ENCODE measurements at places on chromosomes 7 and 10.

GRCh38 chr10:47009215-47009838, 98.1 kb downstream of the PTPN20 start:
- no peak for DNase-seq

DNA sequence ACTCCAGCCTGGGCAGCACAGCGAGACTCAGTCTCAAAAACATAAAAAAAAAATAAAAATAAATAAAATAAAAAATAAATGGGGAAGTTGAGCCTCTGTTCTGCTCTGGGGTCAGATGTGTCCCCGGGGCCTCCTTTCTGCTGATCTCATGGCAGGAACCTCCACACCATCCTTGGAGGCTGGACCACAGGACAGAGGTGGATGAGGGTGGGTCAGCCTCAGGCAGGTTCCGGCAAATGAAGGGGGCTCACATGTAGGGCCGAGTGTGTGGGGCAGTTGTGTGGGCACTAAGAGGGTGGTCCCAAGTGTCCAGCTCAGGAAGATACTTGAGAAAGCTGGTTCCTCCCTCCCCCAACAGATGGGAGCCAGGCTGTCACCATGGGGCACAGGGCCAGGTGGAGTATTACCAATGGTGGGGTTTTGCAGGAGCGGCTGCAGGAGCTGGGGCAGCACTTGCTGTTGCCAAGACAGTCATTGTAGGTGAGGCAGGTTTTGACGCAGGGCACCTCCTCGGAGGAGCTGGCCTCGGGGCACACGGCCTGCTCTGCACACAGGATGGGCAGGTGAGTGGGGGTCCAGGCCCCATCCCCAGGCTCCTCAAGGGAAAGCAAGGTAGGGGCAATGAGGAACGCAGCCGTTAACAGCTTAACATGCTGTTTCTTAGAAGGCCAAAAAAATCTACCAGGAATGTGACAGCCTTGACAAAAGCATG, 13.9 kb upstream of the TBRG4 start:
- no peak for DNase-seq

DNA sequence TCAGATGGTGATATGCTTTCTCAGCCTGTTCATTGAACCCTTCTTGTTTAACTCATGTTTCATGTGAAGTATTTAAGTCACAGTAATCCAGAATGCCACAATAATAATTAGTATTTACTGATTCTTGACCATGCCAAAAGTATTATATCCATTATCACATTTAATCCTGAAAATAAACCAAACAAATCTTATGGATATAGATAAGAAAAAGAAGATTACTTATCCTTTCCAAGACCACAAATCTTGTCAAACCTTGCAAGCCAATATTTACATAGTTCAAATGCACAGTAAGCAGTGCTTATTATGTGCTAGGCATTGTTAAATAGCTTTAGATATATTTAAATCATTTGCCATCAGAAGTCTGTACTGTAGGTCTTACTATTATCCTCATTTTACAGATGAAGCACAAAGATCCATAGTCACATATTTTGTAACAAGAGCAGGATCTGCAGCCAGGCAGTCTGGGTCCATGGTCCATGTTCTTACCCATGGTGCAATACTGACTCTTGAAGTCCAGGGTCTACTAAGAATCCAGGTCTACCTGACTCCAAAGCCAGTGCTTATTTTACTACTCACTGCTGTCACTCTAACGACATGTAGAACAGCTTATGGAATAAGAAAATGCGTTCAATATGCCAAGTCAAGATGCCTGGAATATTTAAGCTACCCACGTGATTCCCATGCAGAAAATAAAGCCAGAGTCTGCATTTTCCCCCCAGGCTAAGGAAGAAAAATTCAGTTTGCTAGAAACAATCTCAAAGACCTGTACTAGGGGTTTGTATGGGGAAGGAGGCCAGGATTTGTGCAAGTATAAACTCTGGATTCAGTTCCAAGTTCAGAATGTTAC, 984.8 kb upstream of the LRRTM3 start:
- DNase-seq: no peak

- DNase-seq: no peak
Measured at GRCh38 chr10:35607475-35608327, 2.6 kb downstream of the GJD4 start.

DNA sequence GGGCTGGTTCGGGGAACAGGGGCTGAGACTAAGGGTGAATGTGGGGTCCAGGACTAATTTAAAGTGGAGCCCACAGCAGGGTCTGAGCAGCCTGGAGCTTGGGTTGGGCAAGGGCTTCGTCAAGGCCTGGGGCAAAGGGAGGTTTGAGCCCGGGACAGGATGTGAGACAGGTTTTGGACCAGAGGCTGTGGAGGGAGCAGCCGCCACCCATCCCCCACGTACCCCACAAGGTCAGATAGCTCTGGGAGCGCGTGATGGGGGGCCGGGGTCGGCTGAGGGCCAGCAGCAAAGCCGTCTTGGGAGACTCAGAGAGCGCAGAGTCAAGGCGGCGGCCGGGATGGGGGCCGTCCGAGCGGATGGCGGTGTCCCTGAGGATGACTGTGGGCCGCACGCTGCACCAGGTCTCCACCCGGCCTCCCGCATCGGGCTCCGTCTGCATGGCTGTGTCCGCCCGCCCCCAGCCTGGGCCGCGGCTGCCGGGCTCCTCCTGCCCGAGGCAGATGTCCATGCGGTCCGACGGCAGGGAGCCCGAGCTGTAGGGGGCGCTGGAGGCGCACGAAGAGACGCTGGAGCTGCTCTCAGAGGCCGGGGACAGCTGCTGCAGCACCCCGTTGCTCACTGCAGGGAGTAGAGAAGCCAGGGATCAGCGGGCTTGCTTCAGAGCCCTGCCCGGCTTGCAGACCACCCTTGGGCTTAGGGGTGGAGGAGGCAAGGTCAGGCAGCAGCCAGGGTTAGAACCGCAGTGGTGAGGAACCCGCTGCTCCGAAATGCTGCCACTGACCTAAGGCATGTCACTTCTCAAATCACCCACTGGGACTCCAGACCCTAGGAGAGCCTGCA, 12.1 kb downstream of the PDZD7 start:
- peak; percentile 79 for DNase-seq

- DNase-seq: no peak
Measured at GRCh38 chr7:65946904-65947303, 35.1 kb downstream of the GUSB start.

GRCh38 chr7:55129541-55130394, 111.0 kb downstream of the EGFR start:
- DNase-seq: no peak

DNA sequence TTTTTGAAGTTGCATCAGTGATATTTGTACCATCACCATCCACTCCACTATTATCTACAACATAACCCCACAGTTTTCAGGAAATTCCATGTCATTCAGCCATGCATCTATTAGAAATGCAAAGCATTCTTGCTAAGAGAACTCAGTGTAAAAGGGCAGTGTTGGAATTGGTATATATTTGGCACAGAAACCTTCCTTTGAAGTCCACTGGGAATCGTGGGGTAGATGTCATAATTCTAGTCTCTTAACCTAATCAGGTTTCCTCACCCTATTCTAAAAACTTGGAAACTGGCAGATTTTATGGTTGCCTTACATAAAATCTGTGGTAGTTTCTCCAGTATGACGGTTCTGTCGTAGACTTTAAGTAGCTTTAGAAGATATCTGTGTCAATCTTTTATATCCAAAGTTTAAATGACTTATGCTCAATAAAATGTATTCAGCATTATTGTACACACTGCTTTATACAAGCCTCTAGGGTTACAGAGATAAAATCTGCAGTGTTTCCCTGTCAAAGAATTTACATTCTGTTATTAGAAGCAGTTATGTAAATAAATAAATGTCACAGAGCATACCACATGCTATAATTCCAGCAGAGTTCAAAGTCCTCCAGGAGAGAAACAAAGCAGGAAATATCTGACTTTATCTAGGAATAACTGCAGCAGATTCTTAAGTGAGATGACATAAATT, 704.4 kb upstream of the CELF2 start:
- DNase-seq: no peak

- DNase-seq: no peak
Measured at GRCh38 chr10:73900064-73900463, 10.9 kb upstream of the PLAU start.

DNA sequence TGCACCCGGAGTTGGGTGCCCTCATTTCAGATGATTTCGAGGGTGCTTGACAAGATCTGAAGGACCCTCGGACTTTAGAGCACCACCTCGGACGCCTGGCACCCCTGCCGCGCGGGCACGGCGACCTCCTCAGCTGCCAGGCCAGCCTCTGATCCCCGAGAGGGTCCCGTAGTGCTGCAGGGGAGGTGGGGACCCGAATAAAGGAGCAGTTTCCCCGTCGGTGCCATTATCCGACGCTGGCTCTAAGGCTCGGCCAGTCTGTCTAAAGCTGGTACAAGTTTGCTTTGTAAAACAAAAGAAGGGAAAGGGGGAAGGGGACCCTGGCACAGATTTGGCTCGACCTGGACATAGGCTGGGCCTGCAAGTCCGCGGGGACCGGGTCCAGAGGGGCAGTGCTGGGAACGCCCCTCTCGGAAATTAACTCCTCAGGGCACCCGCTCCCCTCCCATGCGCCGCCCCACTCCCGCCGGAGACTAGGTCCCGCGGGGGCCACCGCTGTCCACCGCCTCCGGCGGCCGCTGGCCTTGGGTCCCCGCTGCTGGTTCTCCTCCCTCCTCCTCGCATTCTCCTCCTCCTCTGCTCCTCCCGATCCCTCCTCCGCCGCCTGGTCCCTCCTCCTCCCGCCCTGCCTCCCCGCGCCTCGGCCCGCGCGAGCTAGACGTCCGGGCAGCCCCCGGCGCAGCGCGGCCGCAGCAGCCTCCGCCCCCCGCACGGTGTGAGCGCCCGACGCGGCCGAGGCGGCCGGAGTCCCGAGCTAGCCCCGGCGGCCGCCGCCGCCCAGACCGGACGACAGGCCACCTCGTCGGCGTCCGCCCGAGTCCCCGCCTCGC, at the start of gene EGFR:
TSS of gene EGFR (plus strand) at position 657 of the 830 bp plus-strand sequence. CDS start 261 bp downstream, outside the sequence.
- no peak for DNase-seq

DNA sequence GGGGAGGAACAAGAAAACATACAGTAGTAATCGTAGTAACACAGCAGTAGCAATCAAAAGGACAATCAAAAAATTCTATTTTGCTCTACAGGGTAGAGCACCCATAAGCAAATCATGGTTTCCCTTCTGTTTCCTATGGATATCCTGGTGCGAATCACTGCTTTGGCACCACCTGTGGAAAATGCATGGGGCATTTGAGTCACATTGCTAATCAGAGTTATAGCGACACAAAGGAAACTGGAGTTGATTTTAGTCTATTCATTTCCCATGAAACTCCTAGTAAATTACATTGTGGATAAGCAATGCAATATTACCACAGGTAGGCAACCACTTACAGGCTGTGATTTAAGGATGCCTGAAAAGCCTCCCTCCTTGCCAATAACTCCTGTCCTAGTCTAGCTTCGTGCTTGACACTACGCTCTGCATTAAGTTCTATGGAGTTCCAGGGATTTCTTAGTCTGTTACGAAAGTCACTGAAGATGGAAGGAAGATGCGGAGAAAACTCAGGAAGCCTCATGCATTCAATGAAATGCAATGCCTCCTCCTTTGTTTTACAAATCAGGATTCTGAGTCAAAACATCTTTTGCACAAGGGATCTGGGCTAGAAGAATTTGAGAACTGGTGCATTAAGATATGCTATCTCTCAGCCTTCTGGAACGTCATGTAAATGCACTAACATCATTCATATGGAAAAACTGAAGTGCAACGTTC, 188.4 kb downstream of the DGKI start:
- no peak for DNase-seq

GRCh38 chr7:147971606-147972110, 618.9 kb upstream of the C7orf33 start:
- no peak for DNase-seq

- DNase-seq: no peak
Measured at GRCh38 chr7:48473205-48473865, 302.1 kb downstream of the ABCA13 start.

DNA sequence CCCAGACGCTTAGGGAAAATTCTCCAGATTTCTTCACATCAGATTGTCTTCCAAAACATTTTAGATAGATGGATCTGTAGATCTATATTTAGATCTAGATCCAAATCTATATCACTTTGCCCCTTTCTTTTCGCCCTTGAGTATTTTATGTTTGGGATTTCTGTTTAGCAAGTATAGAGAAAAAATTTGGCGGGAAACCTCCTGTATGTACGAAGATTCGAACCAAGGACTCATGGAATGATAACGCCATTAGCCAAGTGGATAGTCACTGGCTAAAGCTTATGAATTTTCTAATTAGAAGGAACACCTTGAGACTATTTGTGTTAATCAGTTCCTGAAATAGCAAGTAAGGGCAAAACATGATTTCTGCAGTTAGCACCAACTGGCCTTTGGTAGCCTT, 1.2 kb downstream of the THNSL1 start:
- DNase-seq: no peak

DNA sequence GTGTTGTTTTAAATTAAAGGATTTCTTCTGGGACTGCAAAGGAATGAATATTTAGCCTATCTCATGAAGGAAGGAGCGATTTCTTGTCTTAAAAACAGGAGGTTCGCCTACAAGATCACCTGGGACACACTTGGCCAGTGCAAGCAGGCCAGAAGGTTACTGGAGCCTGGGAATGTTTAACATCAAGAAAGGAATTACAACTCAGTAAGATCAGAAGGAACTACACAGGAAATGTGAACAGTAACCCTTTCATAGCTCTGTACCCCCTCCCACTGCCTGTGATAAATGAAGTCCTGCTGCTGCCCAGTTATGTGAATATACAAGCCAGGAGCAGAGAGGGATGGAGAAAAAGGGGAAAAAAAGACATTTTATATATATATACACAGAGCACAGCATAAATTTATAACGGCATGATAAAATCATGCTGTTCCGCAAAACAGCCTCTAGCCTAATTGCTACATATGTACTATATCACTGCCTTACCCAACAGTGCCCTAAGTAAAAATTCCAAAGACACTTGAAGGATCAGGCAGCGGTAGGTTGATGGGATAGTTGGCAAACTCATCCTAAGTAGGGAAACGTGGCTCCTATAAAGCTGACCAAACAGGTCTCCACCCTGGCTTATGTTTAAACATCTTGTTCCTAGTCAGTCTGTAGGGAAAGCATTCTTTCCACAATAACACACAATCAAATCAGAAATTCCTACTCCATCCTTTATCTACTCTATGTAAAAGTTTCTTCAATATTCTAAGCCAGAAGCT, 63.8 kb downstream of the ZNF438 start:
- DNase-seq: no peak

- no peak for DNase-seq
Measured at GRCh38 chr10:109019001-109019424, 904.3 kb downstream of the XPNPEP1 start.

GRCh38 chr7:159088016-159088865, 56.4 kb downstream of the VIPR2 start:
- no peak for DNase-seq

DNA sequence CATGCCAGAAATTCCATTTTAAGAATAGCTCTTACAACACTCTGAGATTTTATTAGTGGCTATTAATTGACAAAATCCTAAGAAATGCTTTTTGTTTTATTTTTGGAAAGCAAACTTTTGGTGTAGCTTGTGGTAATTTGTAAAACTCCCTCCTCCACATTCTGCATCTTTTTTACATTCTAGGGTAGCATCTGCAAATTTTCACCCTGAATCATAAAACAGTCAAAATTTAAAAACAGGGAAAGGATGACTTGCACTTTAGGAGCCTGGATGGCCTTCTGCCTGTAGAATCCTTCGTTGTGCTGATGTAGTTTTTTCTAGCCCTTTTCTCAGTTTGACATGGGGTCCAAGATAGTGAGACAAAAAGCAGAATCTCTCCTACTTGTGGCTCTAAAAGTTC, 316.1 kb downstream of the ADRA2A start:
- DNase-seq: no peak

Measured in activated naive CD4-positive, alpha-beta T cell treated with Interleukin-2 at 50 U/mL for 16 hours (primary cell).